H1 (cell line): ENCODE measurements at places on chromosomes 7 and 10. TPM values are rescaled to one million over a fixed set of nuclear protein-coding genes. Genes with fewer than 3 reads are reported as not detected.

The ACTA2 gene
- 2.0 and 3.5 TPM in 2 replicates for total RNA-seq

The EGFR gene
- total RNA-seq = 5.8 and 6.0 TPM in 2 replicates

The NUTM2E gene
- 0.21 and 0.28 TPM in 2 replicates for total RNA-seq

The TAS2R5 gene
- total RNA-seq = 0.84 and 1.5 TPM in 2 replicates

The NOS3 gene
- total RNA-seq = 4.4 and 4.7 TPM in 2 replicates

The FBXL15 gene
- total RNA-seq = 11.3 and 15.4 TPM in 2 replicates

The TMEM270 gene
- not detected in 2 replicates for total RNA-seq

The HACD1 gene
- total RNA-seq = 30.8 and 32.6 TPM in 2 replicates

The INMT gene
- 0.60 and 0.84 TPM in 2 replicates for total RNA-seq

The SPAG6 gene
- total RNA-seq = 0.34 TPM in 1 of 2 replicates, not detected in the other

The KLF14 gene
- total RNA-seq = not detected in 2 replicates

The MRC1 gene
- 0.06 and 0.11 TPM in 2 replicates for total RNA-seq

The STEAP1 gene
- total RNA-seq = 8.1 and 9.5 TPM in 2 replicates

The H2BK1 gene
- not detected in 2 replicates for total RNA-seq

DNA sequence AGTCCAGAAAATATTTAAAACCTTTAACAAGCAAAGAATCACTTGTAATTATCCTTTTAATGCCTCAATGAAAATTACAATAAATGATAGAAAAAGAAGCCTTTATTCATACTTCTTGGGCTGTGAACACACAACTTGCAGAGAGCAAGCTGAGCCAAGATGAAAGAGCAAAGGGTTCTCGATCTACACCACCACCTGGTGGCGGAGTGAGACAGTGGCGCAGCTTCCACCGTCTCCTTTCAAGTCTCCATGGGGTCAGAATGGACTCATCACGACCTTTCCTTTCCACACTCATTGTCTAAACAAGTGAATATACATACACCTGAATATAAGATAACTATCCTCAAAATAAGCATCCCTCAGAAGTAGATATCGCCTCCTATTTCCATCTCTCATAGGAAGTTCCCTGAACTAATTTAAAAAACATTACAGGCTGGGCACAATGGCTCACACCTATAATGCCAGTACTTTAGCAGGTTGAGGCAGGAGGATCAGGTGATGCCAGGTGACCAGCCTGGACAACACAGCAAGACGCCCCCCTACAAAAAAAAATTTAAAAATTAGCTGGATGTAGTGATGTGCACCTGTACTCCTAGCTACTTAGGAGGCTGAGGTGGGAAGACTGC is 40.7 kb downstream of the ATE1 start:
- DNase-seq = peak; percentile 73

DNA sequence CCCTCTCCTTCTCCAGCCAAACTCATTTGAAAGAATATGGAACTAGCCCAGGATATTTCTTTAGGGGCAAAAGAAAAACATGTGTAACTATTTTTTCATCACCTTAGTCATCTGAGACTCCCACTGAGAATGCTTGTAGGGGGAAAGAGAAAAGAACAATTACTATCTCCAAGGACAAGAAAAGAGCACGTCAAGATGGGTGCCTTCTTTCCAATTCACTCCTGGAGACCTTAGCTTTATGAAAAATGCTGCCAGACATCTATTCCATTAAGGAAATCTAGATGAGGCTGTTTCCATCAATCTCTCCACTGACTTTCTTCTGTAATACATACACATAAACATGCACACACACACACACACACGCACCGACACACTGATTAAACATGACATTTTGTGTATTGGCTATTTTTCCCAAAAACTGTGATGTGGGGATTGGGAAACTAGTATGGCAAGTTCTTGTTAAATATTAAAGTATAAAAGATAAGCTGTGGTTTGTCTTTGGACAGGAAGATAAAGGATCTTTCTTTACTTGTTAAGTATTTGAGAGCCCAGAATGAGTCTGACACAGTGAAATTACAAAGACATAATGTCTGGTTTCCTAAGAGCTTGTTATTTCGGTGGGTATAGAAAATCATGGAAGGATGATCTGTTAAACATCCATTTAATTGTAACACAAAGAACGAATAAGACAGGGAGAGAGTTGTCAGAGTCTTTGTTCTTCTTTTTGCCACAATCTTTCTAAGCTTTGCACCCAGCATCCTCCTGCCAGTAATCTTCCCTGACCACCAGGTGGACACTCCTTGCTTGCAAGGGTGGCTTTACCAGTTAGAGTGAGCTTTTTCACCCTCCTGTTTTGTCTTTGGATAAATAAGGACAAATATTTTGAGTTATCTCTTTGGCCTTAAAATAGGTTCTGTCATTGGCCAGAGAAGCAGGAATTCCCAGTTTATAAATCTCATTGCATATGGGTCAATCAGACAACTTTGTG is 177.3 kb upstream of the TMEM72 start:
- no peak for DNase-seq

GRCh38 chr10:527416-527815 is 162.1 kb downstream of the DIP2C start:
- no peak for DNase-seq

GRCh38 chr10:44366941-44367630 is 17.8 kb downstream of the CXCL12 start:
- DNase-seq = no peak

GRCh38 chr10:27256299-27257189 is 15.9 kb upstream of the ACBD5 start:
- DNase-seq = no peak

DNA sequence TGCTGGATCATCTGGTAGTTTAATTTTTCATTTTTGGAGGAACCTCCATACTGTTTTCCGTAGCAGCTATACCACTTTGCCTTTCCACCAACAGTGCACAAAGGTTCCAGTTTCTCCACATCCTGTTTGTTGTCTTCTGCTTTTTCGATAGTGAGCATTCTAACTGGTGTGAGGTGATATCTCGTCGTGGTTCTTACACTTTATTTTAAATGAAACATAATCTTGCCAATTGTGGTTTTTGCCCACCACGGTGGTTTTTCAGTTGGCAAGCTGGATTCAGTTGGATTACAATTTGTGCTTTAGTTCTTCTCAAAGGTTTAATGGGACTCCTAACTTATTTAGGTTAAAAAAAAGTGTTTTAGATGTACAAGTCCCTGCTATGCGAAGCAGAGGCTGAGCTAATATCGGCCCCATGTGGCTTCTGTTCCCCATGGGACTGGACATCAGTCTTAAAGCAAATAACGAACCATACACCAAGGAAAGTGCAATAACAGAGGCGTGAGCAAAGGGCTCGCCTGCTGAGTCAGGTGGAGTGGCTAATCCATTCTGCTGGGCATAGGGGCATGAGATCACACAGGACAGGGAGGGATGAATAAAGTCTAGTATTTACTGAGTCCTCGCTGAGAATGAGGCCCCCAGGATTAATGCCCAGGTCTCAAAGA is 153.6 kb downstream of the AOAH start:
- no peak for DNase-seq

- DNase-seq = no peak
These were observed 177.6 kb downstream of the GRID1 start for GRCh38 chr10:86188796-86189558.

- DNase-seq = no peak
These were observed 19.3 kb upstream of the MYH16 start for GRCh38 chr7:99253369-99253768.

- peak; percentile 46 for DNase-seq
These were observed 4.7 kb downstream of the TMEM120A start for GRCh38 chr7:75989500-75990388.

DNA sequence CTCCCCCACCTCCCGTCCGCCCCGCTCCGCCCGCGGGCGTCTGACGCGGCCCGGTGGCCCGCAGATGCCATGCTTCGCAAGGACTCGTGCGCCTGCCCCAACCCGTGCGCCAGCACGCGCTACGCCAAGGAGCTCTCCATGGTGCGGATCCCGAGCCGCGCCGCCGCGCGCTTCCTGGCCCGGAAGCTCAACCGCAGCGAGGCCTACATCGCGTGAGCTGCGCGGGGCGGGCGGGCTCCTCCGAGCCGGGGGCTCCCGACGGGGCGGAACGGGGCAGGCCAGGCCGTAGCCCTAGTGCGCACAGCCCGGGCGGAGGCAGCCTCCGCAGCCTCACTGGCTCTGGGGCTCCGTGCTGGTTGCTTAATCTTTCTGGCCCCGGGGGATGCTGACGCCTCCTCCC is 2.8 kb downstream of the ASIC3 start:
- no peak for DNase-seq

GRCh38 chr10:114458955-114459354 is 54.7 kb upstream of the AFAP1L2 start:
- DNase-seq = peak; percentile 82

GRCh38 chr7:107464666-107465226 is 5.1 kb upstream of the GPR22 start:
- no peak for DNase-seq

GRCh38 chr10:110324805-110325280 is 20.1 kb upstream of the SMNDC1 start:
- no peak for DNase-seq

DNA sequence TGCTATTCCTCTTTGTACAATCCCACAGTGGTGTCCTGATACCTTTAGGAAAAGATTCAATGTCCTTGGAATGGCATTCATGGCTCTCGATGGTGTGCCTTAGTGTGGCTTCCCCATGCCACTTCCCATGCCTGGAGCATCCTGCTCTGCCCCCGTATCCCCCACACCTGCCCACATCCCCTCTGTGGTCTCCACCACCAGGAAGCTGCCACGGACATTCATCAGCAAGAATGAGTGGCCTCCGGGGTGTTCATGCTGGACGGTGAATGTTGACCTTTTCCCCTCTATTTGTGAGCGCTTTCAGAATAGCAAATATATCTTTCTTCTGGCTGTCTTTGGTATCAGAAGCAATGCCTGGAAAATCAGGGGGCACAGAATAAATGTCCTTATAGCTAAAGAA is 262.0 kb upstream of the NRP1 start:
- DNase-seq = no peak

DNA sequence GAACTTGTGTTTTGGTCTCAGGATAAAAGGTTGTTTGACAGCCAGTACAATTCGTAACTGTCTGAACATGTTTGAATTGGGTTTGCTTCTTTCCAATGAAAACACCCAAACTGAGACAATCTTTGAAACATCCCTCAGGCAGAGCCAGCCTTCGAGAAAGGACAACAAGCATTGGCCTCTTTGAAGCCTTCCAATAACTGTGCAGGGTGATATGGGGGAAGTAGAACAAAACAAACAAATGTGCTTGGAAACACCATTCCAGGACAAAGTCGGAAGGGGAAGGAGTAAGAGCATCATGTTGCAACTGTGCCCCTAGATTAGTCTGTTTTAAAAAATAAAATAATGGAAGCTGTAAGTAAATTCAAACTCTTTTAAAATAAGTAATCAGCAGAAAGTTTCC is 39.5 kb downstream of the IL2RA start:
- no peak for DNase-seq

- no peak for DNase-seq
These were observed 827.7 kb downstream of the SORCS3 start for GRCh38 chr10:105468759-105469158.

DNA sequence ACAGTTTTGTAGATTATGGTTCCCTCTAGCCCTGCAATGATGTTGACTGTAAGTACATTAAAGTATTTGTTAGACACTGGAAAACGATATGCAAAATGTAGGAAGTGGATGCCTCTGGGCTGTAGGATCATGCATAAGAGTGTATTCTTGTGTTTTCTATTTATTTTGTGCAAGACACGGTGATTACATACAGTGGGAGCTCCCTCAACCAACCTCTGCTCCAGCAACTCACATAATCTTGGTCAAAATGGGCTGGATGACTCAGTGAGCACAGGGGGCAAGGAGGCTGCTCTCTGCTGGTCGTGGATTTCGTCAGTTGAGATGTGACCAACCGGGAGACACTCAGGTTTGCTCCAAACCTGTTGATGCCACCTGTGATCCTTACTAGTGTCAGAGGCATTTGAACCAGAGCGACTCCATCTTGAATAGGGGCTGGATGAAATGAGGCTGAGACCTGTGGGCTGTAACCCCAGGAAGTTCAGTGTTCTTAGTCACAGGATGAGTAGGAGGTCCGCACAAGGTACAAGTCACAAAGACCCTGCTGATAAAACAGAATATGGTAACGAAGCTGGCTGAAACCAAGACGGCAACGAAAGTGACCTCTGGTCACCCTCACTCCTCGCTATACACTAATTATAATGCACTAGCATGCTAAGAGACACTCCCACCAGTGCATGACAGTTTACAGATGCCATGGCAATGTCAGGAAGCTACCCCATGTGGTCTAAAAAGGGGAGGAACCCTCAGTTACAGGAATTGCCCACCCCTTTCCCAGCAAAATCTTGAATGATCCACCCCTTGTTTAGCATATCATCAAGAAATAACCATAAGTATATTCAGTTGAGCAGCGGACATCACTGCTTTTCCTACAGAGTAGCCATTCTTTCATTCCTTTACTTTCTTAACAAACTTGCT is 56.4 kb upstream of the FAM20C start:
- DNase-seq = no peak

GRCh38 chr7:111785076-111785475 is 222.8 kb upstream of the IMMP2L start:
- DNase-seq = no peak

- no peak for DNase-seq
These were observed 137.0 kb downstream of the GLCCI1 start for GRCh38 chr7:8105449-8106095.

DNA sequence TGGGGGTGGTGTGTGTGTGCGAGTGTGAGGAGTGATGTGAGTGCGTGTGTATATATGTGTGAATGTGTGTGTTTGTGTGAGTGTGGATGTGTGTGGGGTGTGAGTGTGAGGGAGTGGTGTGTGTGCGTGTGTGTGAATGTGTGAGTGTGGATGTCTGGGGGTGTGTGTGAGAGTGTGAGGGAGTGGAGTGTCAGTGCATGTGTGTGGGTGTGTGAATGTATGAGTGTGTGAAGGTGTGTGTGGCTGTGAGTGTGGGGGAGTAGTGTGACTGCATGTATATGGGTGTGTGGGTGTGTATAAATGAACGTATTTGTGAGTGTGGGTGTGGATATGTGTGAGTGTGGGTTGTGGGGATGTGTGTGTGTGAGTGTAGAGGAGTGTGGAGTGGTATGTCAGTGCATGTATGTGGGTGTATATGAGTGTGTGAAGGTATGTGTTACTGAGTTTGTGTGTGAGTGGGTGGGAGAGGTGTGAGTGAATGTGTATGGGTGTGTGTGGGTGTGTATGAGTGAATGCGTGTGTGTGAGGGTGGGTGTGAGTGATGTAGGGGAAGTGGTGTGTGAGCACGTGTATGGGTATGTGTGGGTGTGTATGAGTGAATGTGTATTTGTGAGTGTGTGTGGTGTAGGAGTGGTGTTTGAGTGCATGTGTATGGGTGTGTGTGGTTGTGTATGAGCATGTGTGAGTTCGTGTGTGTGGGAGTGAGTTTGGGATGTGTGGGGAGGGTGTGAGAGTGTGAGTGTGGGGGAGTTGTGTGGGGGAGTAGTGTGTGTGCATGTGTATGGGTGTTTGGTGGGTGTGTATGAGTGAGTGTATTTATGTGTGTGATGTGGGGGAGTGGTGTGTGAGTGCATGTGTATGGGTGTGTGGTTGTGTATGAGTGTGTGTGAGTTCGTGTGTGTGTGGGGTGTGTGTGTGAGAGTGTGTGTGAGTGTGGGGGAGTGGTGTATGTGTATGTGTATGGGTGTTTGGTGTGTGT is 28.5 kb upstream of the NUB1 start:
- no peak for DNase-seq

- no peak for DNase-seq
These were observed 77.1 kb downstream of the ORC5 start for GRCh38 chr7:104130726-104131125.
